ENCODE measurements at places on chromosomes 4 and X.

DNA sequence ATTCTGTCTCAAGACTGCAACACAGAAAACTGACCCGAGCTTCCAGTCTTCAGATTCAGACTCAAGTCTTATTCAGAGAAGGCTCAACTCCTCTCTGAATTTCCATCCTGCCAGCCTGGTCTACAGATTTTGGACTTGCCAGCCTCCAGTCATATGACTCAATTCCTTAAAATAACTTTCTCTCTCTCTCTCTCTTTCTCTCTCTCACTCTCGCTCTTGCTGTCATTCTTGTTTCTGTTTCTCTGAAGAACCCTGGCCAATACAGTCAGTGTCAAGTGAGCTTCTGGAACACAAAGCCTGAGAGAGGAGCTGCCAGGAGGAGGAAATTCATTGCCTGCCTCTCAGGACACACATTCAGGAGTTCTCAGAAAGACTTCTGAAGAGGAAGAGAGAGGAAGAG, 154.9 kb downstream of the PARM1 start:
- no peak for DNase-seq

GRCh38 chr4:2744576-2745270, 11.4 kb downstream of the TNIP2 start:
- DNase-seq = no peak

DNA sequence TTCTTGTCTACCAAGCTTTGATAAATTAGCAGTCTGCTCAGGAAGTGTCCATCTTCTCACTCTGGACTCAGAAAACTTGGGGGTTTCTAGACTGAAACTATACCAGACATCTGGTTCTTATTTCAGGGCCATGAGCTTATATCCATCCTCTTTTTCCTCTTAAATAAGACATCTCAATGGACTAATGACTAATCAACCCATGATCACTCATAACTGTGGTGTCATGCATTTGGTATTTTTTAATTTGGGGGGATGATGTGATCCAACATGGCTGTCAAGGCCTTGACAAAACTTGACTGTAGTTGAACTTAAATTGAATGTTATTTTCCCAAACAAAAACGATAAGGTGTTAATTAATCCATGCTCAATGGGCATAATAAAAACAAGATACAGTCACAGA, 87.8 kb downstream of the GPRASP3 start:
- no peak for DNase-seq

- DNase-seq = no peak
Measured at GRCh38 chr4:82500435-82501153, 61.2 kb downstream of the TMEM150C start.

- DNase-seq = no peak
Measured at GRCh38 chr4:27873596-27873995, 1013.0 kb downstream of the STIM2 start.

DNA sequence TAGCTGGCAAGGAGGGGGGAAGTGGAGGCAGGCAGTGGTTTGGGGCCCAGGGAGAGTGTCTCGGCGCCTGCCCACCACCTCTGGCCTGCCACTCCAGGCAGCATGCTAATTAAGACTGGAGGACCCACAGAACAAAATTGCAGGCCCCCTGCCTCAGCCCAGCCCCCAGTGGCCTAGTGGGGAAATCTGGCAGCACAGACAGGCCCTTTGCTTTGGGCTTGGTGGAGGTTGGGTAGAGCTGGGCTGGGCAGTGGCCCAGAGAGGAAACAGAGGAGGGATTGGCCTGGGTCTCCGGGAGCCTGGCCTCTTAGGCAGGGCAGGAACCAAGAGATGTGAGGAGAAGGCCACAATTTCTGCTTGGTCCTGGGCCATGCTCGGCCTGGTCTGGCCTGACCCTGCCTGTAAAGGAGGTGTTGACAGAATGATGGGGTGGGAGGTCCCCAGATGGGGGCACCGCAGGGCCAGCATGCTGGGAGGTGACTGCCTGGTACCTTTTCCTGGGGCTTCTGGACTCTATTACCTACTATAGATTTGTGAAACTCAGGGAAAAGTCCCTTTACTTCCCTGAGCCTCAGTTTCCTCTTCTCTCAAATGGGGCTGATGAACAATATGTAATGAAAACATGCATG, 92.4 kb upstream of the PJA1 start:
- DNase-seq = no peak

- no peak for DNase-seq
Measured at GRCh38 chrX:6223516-6223915, 5.2 kb downstream of the NLGN4X start.

- DNase-seq = no peak
Measured at GRCh38 chr4:187204389-187204918, 480.8 kb upstream of the FAT1 start.

DNA sequence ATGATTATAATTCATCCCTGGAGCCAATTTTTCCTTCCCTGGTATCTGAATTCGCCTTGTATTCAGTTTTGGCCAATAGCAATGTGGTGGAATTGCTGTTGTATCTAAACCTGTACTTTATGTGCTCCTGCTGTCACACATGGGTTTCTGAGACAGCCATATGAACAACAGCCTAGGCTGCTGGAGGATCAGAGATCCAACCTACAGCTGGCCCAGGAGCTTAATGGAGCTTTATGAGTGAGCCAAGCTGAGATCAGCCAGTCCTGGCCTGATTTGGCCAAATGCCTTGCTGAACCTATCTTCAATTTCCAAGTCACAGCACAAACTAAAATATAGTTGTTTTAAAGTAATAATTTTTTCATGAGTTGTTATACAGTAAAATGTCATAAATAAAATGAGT, 1071.5 kb downstream of the PCDH7 start:
- no peak for DNase-seq

GRCh38 chrX:41721590-41721989, 2.4 kb upstream of the GPR82 start:
- no peak for DNase-seq

- DNase-seq = no peak
Measured at GRCh38 chr4:150135134-150135772, 57.0 kb downstream of the DCLK2 start.

GRCh38 chrX:154295664-154296310, at the start of gene TKTL1:
Gene TKTL1, plus strand, starts transcription at chrX:154295795. Its CDS starts 65 bp downstream, at chrX:154295860.
- DNase-seq = no peak

DNA sequence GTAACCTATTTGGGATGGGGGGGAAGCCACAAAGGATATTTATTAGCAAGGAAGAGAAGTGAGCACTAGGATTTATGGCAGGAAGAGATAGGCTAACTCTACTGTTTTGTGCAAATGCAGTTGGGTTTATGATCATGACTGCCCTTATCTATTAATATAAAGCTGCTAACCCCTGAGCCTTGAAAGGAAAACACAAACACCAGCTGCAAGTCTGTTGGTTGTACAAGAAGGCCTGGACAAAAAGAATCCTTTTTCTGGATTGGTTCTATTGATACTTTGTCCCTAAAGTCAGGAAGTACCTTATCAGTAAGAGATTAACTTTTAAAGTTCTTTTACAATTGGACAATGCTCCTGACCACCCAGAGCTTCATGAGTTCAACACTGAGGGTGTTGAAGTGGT, 188.8 kb downstream of the LRBA start:
- no peak for DNase-seq

- DNase-seq = peak; percentile 46
Measured at GRCh38 chrX:107676559-107677378, 48.5 kb downstream of the PRPS1 start.

GRCh38 chr4:8317474-8317873, 47.9 kb downstream of the HTRA3 start:
- no peak for DNase-seq

- DNase-seq = peak; percentile 26
Measured at GRCh38 chr4:168908093-168908492, 102.0 kb downstream of the CBR4 start.

DNA sequence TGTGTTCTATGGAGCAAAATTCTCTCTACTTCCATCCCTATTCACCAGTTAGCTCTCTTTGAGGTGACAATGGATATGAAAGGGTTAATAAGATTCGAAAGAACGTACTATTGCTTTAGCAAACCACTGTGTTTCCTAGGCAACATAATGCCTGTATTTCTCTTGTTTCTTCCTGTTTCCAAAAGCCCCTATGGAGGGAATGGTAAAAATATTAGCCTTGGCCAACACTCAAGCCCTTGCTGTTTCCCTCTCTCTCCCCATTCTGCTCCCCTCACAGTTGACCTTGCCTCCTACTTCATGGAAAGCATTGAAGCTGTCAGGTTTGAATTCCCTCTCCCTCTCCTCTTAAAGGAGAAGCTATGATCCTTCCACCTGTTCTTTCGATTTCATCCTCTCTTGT, 9.6 kb upstream of the PGRMC1 start:
- DNase-seq = no peak

Measured in lung microvascular endothelial cell (primary cell).